Small intestine (tissue), 16 donors: ENCODE measurements at places on chromosomes 12 and 14. TPM values are rescaled to one million over a fixed set of nuclear protein-coding genes. Genes with fewer than 3 reads are reported as not detected.

The TTC6 gene
- polyA plus RNA-seq, result 0.54 TPM

The OR6J1 gene
- not detected for polyA plus RNA-seq

The RPL10L gene
- polyA plus RNA-seq, result not detected

The PHLDA1 gene
- polyA plus RNA-seq, result 2.2 TPM

The SERPINA12 gene
- polyA plus RNA-seq, result not detected

The OAS1 gene
- polyA plus RNA-seq, result 66.9 TPM

The MYRFL gene
- polyA plus RNA-seq, result 16.7 TPM

- no peak overlapping the region for H3K4me3 ChIP-seq
- no peaks in the 10 kb centered on the region for H3K36me3 ChIP-seq
- H3K27ac ChIP-seq, result no peak overlapping the region
- no peak for DNase-seq
- no peaks in the 10 kb centered on the region for H3K4me1 ChIP-seq
Observed at GRCh38 chr12:52254965-52255751, 19.3 kb upstream of the KRT86 start.

DNA sequence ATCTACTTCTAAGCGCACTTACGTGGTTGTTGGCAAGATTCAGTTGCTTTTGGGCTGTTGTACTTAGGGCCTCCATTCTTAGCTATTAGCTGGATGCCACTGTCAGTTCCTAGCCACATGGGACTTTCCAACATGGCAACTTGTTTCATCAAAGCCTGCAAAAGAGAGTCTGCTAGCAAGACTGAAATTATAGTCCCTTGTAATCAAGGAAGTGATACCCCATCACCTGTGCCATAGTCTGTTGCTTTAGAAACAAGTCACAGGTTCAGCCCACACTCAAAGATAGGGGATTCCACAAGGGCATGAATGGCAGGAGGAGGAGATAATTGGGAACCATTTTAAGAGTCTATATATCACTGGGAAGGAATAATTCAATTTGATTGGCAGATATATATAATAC, 27.1 kb upstream of the SLC17A8 start:
- H3K27ac ChIP-seq, result no peak overlapping the region
- H3K4me3 ChIP-seq, result no peak overlapping the region
- DNase-seq, result no peak
- H3K4me1 ChIP-seq, result no peaks in the 10 kb centered on the region
- H3K36me3 ChIP-seq, result peaks cover 9% of the 10 kb centered on the region

DNA sequence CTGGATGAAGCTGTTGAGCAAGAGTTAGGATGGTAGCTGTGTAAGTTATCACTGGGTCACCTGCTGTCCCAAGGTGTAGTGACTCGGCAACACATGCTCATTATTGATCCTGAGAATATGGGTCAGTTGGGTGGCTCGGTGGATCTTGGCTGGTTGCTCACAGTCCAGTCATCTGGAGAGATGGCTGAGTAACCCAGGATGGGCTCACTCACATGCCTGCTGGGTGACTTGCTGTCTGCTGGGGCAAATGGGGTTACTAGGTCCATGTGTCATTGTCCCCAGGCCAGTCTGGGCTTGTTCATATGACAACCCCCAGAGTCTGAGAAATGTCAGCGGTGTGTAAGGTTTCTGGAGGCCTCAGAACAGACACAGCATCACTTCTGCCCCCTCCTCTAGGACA, 69.5 kb downstream of the SLC15A4 start:
- no peaks in the 10 kb centered on the region for H3K27me3 ChIP-seq
- H3K4me3 ChIP-seq, result no peak overlapping the region
- no peaks in the 10 kb centered on the region for H3K36me3 ChIP-seq
- DNase-seq, result no peak
- H3K4me1 ChIP-seq, result no peaks in the 10 kb centered on the region

DNA sequence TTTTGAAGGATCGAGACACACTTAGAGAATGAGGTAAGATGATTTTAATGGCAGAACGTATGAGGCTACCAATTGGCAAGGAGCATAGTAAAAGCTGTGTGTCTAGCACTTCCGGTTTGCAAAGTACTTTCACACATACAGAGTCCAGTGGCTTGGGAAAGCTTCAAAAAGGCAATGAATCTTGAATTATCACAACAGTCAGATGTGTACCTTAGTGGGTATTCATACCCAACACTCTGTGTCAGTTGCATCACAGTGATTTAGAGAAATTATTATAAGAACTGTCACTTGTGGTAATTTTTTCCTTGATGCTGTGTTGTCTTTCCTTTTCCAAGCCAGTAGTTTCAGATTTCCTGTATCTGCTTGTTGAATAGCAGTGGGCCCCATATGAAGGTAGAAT, 424.1 kb downstream of the PCNX1 start:
- H3K4me1 ChIP-seq, result peaks cover 13% of the 10 kb centered on the region
- H3K4me3 ChIP-seq, result no peak overlapping the region
- H3K36me3 ChIP-seq, result no peaks in the 10 kb centered on the region

DNA sequence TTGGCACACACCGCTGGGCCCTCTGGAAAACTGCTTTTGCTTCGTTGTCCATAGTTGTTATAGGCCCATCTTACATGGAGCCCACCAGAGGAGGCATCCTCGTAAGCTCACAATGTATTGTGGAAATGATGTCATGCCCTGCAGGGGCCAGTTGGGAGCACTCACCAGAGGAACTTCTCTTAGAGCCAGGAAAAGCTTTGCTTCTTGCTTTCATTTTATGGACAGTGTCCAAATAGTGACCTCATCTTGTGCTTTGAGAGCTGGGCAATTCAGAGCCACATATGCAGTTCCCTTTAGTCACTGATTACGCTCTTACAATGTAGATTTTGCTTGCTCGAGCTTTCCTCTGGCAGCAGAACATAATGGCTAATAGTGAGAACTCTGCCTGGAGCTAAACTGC, 275.6 kb downstream of the AACS start:
- H3K27ac ChIP-seq, result no peak overlapping the region
- no peaks in the 10 kb centered on the region for H3K36me3 ChIP-seq
- H3K4me1 ChIP-seq, result no peaks in the 10 kb centered on the region
- H3K27me3 ChIP-seq, result no peaks in the 10 kb centered on the region

GRCh38 chr12:31324116-31324844, 1.7 kb downstream of the SINHCAF start:
- peak overlapping the region; percentile 93 for H3K4me3 ChIP-seq
- H3K27me3 ChIP-seq, result no peaks in the 10 kb centered on the region
- no peak for DNase-seq
- peak overlapping the region; percentile 96 for H3K27ac ChIP-seq
- peaks cover 3% of the 10 kb centered on the region for H3K4me1 ChIP-seq

DNA sequence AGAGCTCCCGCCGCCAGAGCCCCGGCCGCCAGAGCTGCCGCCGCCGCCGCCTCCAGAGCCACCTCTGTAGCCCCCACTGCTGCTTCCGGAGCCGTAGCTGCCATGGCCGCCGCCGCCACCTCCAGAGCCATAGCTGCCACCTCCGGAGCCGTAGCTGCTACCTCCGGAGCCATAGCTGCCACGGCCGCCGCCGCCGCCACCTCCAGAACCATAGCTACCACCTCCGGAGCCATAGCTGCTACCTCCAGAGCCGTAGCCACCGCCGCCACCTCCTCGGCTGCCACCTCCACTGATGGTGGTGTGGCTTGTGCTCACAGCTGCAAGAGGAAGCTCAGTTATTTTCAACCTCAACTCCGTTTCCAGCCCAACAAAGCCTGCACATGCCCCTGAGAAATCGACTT, 4.9 kb downstream of the KRT1 start:
- no peaks in the 10 kb centered on the region for H3K36me3 ChIP-seq
- no peak overlapping the region for H3K27ac ChIP-seq
- DNase-seq, result no peak
- peaks cover 3% of the 10 kb centered on the region for H3K4me1 ChIP-seq

DNA sequence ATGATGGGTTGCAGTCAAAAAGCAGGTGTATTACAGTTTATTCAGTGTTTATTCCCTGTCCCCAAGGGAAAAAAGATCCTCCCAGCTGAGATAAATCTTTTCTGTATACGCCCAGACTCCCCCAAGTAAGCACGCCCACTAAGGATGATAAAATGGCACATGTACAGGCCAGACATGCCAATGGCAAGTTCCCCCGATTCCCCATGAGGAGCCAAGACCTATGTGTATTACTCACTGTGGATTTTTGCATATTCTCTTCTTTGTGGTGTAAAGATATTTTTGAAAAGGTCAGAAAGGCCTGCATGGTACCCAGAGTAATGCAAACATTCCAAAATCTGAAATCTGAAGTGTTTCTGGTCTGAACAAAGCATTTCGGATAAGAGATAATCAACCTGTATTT, 22.2 kb downstream of the NR2C1 start:
- no peak for DNase-seq
- H3K4me1 ChIP-seq, result no peaks in the 10 kb centered on the region
- no peak overlapping the region for H3K4me3 ChIP-seq
- peaks cover 5% of the 10 kb centered on the region for H3K36me3 ChIP-seq
- H3K27ac ChIP-seq, result no peak overlapping the region
- no peaks in the 10 kb centered on the region for H3K27me3 ChIP-seq

- H3K27ac ChIP-seq, result no peak overlapping the region
- DNase-seq, result no peak
- peaks cover 6% of the 10 kb centered on the region for H3K36me3 ChIP-seq
Observed at GRCh38 chr14:88612981-88613380, 50.1 kb downstream of the ZC3H14 start.

DNA sequence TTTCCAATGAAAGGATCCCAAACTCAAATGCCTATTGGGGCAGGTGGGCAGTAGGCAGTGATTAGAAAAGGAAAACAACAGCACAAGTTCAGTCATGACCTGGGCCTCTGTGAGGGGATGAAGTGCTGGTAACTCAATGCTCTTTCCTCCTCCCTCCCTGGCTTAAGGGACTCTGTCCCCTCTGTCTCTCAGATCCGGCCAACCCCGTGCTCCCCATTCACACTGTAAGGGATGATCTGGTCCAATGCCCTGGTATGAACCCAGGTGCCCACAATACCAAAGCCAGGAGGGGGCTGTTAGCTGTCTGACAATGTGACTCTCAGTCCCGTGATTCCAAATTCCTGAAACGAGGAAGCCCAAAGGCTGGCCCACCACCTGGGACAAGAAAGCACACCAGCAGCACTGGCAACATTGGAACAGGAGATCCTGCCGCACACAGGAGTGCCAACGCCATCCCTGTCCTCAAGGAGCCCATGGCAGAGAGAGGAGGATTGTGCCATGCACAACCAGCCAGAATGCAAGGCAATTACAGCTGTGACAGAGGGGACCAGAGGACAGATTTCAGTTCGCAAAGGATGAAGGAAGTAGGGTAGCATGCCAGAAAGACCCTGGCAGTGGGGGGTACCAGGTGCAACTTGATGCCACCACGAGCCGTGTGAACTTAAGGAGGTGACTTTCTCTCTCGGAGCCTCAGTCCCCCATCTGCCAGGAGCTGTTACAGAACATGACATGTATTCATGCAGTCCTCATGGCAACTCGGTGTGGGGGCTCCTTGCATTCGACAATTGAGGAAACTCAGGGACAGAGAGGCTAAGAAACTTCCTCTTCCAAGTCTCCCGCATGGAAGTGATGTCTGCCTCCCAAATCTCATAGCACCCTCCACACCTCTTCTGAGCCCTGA, 37.6 kb downstream of the SERPINA3 start:
- no peaks in the 10 kb centered on the region for H3K27me3 ChIP-seq
- no peak overlapping the region for H3K4me3 ChIP-seq
- H3K27ac ChIP-seq, result no peak overlapping the region
- H3K36me3 ChIP-seq, result no peaks in the 10 kb centered on the region
- no peak for DNase-seq

- no peaks in the 10 kb centered on the region for H3K4me1 ChIP-seq
- no peak for DNase-seq
Observed at GRCh38 chr14:26554069-26554772, 43.6 kb downstream of the NOVA1 start.

DNA sequence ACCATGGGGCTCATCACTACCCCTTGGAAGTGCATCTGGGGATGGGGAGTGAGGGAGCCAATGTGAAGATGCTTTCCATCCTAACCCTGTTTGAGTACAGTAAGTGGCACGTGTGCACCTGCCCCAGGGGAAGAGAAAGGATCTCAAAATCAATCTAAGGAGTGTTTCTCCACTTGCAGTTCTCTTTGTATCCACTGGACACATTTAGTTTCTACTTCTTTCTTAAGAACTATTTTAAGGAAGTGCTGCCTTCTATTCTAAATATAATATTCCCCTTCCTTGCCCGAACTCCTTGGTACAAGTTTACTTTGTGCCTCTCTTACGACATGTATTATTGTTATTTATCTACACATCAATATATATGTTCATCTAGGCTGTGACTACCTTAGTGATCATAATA, 73.8 kb downstream of the TTC6 start:
- no peaks in the 10 kb centered on the region for H3K4me1 ChIP-seq
- no peak for DNase-seq
- H3K27ac ChIP-seq, result no peak overlapping the region

- no peak overlapping the region for H3K4me3 ChIP-seq
- no peak overlapping the region for H3K27ac ChIP-seq
- no peak for DNase-seq
Observed at GRCh38 chr12:92244036-92244435, 98.4 kb upstream of the BTG1 start.

- no peak overlapping the region for H3K4me3 ChIP-seq
- H3K27me3 ChIP-seq, result no peaks in the 10 kb centered on the region
- DNase-seq, result no peak
- peak overlapping the region; percentile 27 for H3K27ac ChIP-seq
- H3K4me1 ChIP-seq, result peaks cover 15% of the 10 kb centered on the region
Observed at GRCh38 chr14:23937203-23937602, 16.4 kb upstream of the DHRS4 start.

- no peak overlapping the region for H3K27ac ChIP-seq
- no peak overlapping the region for H3K4me3 ChIP-seq
- H3K27me3 ChIP-seq, result no peaks in the 10 kb centered on the region
Observed at GRCh38 chr14:105325716-105326567, 11.4 kb downstream of the PACS2 start.
